ENCODE measurements at places on chromosomes 3 and 15.

- DNase-seq = no peak
Observed at GRCh38 chr3:192906940-192907339, 10.7 kb downstream of the MB21D2 start.

- DNase-seq = no peak
Observed at GRCh38 chr15:66641485-66642315, 60.3 kb upstream of the SMAD6 start.

DNA sequence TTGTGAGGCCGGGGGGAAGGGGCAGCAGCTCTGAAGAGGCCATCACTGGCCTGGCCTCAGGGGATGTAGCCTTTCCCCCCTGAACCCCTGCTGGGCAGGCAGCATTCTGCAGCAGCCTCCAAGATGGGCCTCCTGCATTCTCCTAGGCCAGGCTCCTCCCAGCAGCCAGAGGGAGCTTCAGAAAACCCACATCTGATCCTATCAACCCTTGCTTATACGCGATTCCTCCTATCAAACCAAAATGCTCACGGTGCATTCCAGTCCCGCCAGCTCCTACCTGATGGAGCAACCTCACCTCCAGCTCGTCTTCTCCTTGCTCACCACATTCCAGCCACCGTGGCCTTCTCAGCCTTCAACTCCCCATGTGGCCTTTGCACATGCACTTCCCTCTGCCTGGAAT, 85.7 kb downstream of the MEGF11 start:
- no peak for DNase-seq

DNA sequence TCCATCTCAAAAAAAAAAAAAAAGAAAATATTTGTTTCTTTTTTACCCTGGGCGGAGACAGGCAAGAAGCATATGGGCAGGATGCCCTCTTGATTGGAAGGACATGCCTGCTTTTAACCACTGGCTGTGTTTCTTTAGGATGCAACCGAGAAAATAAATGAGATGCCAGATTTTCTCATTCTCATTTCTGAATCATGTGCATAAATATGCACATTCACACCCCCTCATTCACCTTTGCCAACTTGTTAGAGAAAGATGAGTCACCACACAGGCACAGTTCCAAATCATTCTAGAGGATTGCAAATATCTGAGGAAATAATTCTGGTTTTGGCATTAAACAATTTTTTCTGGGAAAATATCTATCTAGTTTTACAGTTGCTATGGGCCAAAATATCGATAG, 3.3 kb downstream of the LIPH start:
- no peak for DNase-seq

- no peak for DNase-seq
Observed at GRCh38 chr3:176431991-176432390, 765.3 kb downstream of the TBL1XR1 start.

- no peak for DNase-seq
Observed at GRCh38 chr15:73190189-73190601, 137.9 kb downstream of the NEO1 start.

DNA sequence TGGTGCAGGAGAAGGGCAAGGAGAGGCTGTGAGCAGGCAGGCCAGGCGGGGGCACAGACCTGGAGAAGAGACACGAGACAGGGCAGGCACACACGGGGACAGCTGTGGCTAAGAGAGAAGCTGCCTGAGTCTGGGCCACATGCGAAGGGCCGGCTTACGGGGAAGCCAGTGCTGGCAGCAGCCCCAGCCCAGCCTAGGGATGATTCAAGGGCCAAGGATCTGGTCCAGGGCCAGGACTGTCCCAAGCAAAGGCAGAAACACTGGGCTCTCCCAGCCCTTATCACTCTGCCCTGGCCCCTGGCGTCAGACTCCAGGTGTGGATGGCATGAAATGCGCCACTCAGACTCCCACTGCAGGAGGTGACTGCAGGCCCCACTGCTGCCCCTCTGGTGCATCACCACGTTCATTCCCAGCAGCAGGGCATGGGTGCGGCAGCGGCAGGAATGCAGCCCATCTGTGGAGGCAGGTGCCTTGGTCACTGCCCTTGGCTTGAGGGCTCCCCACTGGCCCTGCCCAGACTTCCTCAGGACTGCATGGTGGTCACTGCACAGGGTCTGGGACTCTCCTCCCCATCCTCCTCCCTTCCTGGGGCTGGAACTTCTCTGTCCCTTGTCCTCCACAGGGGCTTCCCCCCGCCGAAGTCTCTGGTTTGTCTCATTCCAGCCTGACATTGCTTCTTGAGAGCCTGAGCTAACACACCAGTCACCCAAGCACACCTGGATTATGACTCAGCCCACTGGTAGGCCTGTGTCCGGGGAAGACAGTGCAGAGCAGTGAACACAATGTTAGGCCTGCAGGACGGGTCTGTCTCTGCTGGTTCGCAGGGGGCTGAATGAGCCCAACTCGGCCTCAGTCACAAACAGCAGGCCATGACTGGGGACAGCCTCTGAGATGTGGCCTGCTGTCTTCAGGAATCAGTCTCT, 69.3 kb downstream of the TBC1D2B start:
- DNase-seq = no peak

All from left renal cortex interstitium (tissue), 4 donors.